Heart left ventricle (tissue), 16 donors: ENCODE measurements at places on chromosomes 3 and 15. TPM values are rescaled to one million over a fixed set of nuclear protein-coding genes. Genes with fewer than 3 reads are reported as not detected.
A peak's percentile ranks its signal among the peaks of the same experiment; 100 is the strongest.

GRCh38 chr3:123586131-123586530 lies 1.3 kb upstream of the HACD2 start:
- H3K36me3 ChIP-seq: peaks cover 5% of the 10 kb centered on the region
- H3K4me1 ChIP-seq: peaks cover 16% of the 10 kb centered on the region
- H3K27ac ChIP-seq: peak overlapping the region; percentile 86
- no peak for DNase-seq
- H3K4me3 ChIP-seq: peak overlapping the region; percentile 91

MINAR1 gene
- total RNA-seq: 0.25 TPM

- DNase-seq: no peak
- H3K27me3 ChIP-seq: no peaks in the 10 kb centered on the region
- no peaks in the 10 kb centered on the region for H3K4me1 ChIP-seq
- no peak overlapping the region for H3K27ac ChIP-seq
- no peak overlapping the region for H3K4me3 ChIP-seq
- H3K36me3 ChIP-seq: no peaks in the 10 kb centered on the region
Measured at GRCh38 chr3:126152901-126153694, 27.3 kb downstream of the ALDH1L1 start.

DNA sequence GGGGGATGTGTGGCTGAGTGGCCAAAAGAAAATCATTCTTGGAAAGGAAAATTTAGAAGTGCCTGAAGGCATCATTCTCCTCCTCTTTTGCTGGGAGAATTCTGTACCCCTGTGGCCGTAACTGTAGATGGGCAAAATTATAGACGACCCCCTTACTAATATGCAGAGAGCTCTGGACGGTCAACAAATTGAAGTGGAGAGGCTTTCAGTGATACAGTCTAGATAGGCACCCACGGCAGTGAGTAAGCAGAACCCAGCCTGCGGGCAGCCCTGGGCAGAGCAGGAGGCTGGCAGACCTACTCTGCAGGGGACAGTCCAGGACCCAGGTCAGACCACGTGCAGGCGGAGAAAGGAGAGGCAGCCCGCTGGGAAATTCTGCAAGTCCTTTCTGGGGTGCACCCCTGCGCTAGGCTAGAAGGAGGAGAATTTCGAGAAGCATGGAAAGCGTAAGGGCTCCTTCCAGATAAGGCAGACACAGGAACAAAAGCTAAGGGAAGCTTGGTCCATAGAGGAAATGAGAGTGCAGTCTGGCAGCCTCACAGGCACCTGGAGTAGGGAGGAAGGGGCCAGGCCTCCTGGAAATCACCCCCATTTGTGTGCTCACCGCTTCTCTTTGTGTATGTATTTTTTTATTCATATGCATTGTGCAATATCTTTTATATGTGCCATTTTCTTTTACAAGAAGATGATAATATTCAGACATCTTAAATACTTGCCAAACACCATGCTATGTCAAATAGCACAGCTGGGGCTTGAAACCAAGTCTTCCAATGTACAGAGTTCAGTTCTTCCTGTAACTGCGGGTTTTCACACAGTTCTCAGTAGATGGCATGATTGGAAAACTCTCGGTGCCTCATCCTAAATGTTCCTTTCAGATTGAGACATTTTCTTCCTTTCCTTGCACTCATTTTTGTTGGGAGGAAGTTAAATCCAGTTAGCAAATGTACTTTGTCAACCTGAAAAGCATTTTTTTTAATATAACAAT lies 40.2 kb downstream of the LRRK1 start:
- no peak overlapping the region for H3K27ac ChIP-seq
- H3K27me3 ChIP-seq: no peaks in the 10 kb centered on the region
- H3K4me3 ChIP-seq: no peak overlapping the region
- no peak for DNase-seq
- no peaks in the 10 kb centered on the region for H3K36me3 ChIP-seq

TEX55 gene
- total RNA-seq: not detected

CPNE4 gene
- total RNA-seq: 30.3 TPM

- H3K4me3 ChIP-seq: no peak overlapping the region
- H3K36me3 ChIP-seq: no peaks in the 10 kb centered on the region
- no peak overlapping the region for H3K27ac ChIP-seq
- no peak for DNase-seq
- no peaks in the 10 kb centered on the region for H3K4me1 ChIP-seq
Measured at GRCh38 chr3:145673838-145674237, 487.1 kb downstream of the PLOD2 start.

ACTRT3 gene
- total RNA-seq: 0.18 TPM

DNA sequence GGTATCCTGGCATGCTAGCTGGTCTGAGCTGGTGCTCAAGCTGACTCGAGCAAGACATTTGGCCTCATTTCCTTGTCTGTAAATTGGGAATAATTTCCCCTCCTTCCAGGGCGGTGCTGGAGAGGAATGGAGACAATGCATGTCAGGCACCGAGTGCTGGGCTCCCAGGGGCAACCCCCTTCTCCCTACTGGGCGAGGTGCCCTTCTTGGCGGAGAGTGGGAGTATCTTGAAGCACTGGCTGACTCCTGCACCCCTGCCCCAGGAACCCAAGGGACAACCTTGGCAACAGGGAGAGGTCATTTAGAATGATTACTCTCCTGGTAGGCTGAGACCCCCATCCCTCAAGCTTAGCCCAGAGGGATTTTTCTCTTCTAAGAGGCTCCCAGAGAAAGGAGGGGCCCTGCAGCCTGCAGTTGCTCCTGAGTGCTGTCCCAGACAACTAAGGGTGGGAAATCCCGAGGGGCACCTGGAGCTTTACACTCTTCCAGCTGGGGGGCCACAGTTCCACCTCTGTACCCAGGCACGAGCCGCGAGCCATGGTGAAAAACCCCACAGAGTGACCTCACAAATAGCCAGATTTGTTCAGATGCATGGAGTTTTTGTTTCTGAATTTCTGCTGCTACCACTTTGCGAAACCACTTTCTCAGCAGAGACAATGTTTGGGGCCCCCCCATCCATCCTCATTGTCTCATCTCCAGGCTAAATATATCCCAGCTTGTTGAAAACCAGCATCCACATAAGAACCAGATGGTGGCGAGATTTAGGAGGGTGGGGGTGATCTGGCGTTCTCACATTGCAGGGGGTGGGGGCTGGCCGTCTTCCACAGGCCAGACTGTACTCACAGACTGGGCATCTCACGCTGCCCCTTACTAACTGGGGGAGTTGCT lies 44.8 kb downstream of the ABTB1 start:
- H3K27me3 ChIP-seq: no peaks in the 10 kb centered on the region
- H3K4me3 ChIP-seq: no peak overlapping the region
- H3K36me3 ChIP-seq: peaks cover 64% of the 10 kb centered on the region
- peaks cover 57% of the 10 kb centered on the region for H3K4me1 ChIP-seq
- DNase-seq: no peak
